ENCODE measurements at places on chromosomes 1 and 21.
A peak's percentile ranks its signal among the peaks of the same experiment; 100 is the strongest.

DNA sequence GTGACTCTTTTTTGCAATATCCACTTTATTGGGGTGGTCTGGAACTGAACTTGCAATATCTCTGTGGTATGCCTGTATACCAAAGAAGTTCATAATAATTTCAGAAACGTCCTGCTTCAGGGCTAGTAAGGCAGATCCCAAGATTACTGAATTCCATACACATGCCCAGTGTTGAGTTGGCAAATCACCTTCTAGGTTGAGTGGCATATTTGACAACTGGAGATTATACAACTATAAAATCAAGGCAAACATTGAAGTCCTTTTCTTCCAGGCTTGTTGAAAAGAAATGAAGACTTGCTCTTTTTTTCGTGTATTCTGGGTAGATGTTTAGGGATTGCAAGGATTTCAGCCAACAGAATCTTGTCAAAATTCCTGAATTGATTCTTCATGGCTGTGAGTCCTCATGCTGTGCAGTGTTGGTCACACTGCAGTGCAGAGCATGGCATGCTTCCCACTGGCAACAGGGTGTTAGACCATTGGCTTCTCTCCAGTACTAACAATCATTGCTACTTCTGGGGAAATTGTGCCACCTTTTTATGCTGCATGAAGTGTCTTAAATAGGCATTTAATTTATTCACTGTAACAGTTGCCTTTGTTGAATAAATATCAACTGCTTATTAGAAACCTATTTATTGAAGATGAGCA lies 367.1 kb upstream of the ADGRL4 start:
- no peak for DNase-seq

- DNase-seq: no peak
Observed at GRCh38 chr1:157624471-157624870, 26.6 kb upstream of the FCRL4 start.

DNA sequence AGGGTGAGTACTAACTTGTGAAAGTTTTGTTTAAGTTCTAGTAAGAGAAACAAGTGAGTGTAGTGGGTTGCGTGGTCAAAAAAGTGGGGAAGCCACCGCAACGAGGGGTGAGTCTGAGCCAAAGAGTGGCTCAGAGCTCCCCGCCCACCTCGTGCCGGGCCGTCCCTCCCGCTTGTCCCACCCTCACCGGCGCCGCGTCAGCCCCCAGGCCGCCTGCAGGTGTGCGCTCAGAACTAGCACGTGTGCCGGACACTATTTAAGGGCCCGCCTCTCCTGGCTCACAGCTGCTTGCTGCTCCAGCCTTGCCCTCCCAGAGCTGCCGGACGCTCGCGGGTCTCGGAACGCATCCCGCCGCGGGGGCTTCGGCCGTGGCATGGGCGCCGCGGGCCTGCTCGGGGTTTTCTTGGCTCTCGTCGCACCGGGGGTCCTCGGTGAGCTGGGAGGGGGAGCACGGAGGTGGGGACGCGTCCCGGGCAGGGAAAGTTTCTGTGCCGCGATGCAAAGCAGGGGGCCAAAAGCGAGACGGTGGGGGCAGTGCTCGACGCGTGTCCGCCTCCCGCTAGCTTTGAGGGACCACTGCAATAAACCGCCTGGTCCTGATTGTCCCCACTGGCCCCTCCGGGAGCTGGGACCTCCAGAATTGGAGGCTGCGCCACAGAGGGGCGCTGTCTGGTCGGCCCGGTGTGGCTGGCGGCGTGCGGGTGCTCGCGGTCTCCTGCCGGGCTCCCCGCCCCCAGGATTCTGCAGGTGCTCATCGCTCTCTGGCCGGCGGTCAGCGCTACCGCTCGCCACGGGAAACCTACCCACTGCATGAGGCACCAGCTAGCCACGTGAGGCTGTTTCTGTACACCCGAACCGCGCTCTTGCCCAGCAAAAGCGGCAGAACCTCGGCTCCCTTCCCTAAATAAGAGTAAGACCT lies at the start of gene CR2:
CR2 (plus strand) TSS at position 283 of the 919 bp plus-strand sequence; CDS start at position 374, 91 bp downstream.
- peak; percentile 25 for DNase-seq

- no peak for DNase-seq
Observed at GRCh38 chr1:93549811-93550210, 101.9 kb downstream of the FNBP1L start.

DNA sequence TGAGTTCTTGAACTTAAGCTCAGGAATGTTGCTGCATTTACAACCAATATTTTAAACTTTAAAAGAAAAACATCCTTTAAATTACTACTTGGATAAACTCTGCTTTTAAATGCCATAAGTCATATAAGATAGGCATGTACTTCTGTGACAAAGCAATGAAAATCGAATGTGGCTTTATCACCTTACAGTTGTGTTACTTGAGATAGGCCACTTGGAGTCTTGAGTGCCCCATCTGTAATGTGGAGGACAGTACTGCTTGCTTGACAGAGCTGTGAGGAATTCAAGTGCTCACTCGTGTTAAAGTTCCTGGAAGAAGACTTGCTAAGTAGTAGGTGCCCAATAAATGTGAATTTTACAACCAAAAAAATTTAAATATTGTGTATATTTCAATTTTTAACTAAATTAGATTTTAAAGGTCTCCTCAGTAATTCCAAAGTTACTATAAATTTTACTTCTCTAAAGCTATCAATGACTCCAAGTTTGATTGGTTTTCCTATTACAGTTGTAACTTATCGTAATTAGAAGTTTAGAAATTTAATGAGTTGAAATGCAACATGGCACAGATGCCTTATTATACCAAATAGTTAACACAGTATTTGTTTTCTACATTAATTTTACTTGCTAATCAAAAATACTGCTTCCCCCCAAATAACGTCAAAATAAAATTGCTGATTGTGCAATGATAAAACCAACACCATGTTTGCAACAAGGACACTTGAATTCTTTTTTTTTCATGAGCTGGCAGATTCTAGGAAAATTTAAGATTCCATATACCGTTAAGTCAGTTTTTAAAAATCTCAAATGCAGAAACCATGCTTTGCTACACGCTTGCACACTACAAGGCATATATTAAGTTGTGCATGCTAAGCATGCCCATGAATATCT lies 21.8 kb downstream of the PSMB2 start:
- DNase-seq: no peak

DNA sequence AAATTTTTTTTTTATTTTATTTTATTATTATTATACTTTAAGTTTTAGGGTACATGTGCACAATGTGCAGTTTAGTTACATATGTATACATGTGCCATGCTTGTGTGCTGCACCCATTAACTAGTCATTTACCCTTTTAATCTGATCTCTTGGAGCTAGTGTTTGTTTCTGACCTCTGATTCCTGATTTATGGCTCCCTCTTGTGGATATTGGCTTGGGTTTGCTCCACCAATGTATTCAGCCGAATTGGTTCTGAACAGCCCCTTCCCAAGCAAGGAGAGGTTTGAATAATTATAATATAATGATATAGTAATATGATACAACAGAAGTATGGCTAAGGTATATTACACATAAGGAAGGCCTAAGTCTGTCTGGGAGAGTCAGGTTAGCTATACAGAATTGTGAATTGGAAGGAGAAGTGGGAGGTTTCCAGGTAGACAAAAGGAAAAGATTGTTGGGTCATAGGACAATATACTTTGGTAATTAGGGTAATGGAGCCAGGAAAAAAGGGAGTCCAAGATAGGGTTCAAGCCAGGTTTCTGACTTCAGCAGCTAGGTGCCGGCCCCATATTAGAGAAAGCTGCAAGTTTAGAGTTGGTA lies 53.1 kb upstream of the HMCN1 start:
- peak; percentile 36 for DNase-seq

DNA sequence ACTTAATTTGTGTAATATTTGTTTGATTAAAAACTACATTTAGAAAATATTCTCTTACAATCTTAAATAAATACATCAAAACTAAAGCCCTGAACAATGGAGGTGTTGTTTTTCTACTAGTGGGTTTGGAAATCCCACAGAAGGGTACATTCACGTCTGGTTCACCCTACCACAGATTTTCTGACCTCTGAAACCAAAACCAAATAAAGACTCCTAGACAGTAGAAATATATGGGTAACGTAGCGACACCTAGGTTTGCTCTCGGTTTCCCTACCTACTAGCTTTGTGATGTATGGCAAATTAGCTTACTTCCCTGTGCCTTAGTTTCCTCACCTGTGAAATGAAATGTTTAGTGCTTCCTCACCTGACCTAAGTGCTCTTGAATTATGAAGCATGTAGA lies 312.6 kb downstream of the DPYD start:
- DNase-seq: no peak

GRCh38 chr1:204970937-204971336 lies 72.1 kb upstream of the CNTN2 start:
- DNase-seq: no peak

GRCh38 chr1:16015491-16015890 lies 2.4 kb downstream of the HSPB7 start:
- DNase-seq: no peak

DNA sequence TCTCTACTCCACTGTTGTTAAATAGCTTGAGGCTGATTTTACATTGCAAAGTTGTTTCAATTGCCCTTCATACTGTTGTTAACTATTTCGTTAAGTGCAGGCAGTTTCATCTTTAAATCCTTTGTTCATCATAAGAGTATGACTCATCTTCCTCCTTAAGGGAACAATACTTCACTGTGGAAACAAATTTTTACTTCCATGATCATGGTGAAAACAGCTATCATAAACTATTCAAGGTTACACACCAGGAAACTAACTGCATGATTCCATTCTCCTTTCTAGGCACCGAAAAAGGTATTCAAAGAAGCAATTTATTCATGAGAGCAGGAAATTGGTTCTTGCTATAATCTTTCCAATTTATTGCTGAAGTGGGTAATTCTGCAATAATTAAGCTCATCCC lies 593.2 kb downstream of the LRRIQ3 start:
- no peak for DNase-seq

DNA sequence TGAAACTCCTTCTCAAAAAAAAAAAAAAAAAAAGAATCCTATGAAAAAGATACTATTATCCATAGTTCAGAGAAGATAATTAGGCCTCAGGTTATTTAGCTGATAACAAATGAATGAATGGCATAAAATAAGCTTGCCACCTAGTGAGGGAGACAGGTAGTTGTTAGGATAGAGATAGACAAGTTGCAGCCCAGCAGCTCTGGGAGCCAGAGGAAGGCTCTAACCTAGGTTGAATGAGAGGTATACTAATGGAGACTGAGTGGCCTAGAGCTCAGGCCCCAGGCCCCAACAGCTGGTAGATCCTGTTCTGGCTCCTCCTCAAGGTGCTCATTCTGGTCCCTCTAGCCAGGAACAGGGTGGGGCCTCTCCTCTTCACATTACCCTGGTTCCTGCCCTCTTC lies 20.6 kb upstream of the RSPO1 start:
- DNase-seq: no peak

GRCh38 chr1:62423580-62424242 lies 13.1 kb upstream of the USP1 start:
- DNase-seq: no peak

- DNase-seq: no peak
Observed at GRCh38 chr1:154972517-154973343, 1.8 kb upstream of the CKS1B start.

GRCh38 chr1:35443768-35444518 lies 113.3 kb downstream of the KIAA0319L start:
- no peak for DNase-seq

- peak; percentile 43 for DNase-seq
Observed at GRCh38 chr21:43864313-43864961, 586 bp upstream of the AGPAT3 start.

DNA sequence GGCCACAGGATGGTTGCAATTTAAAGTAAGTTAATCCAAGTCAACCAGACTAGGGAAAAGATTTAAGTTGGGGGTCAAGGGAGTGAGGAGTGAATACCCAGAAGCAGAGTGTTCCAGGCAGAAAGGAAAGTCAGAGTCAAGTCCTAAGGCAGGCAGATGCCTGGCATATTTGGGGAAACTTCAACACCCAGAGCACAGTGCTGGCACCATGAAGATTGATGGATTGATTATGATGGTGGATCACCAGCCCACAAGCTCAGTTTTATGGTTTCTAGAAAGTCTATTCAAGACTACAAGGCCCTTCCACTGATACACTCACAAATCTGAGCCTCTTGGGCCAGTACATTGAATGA lies 100.1 kb upstream of the DUSP10 start:
- DNase-seq: no peak

DNA sequence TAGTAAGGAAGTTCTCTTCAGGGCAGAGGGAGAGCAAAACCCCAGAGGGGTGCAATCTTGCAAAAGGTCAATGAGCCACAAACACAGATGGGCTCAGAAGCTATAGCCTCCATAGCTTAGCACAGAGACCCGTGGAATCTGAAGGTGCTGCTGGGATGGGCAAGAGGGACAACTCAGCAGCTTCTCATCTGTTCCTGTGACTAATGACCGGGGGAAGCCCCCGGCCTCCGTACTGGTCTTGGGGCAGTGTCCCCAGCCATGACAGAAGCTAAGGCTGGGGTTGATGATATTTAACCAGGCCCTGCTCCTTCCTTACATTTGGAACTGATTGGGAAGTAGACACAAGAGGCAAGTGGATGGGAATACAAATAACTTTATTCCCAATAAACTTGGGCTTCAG lies 19.1 kb downstream of the EXOC8 start:
- DNase-seq: no peak

- no peak for DNase-seq
Observed at GRCh38 chr1:170209125-170209524, 63.4 kb downstream of the NTMT2 start.

DNA sequence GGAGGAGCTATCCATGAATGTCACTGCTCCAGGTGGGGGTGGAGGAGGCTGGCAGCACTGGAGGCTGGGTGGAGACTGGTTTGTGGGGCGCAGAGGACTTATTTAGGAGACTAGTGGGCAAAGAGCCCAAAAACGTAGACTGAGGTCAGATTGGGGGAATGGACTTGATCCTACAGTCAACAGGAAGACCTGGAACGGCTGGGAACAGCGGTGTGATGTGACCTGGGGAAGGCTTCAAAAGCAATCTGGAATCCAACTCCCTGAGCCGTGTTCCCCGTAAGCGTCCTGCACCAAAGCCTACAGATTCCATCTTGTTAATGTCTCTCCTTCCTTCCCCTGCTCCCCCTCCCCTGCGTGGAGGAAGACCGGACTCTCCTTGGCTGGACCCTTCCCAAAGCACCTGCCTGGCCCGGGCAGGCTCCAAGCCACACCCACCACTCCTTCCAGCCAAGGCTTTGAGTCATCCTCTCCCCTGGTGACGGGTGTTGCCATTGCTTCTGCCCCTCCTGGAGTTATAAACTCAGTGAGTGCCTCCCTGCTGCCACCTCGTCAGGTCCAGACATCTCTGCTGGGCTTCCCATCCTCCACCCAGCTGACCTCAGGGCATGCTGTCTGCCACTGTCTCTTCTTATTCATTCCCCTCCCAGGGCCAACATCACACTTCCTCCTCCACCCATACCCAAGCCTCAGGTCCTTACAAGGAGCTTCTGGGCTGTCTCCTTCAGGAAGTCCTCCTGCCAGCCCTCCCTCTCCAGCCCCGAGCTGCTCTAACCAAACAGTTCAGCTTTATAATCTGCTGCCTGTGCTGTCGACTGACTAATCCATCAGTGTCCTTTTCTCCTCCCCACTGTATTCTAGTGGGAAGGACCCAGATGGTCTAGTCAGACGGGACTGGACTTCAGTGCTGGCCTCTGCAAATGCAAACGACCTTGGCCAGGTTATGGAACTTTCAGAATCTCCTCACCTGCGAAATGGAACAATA lies 1.6 kb upstream of the CLSTN1 start:
- DNase-seq: peak; percentile 33

GRCh38 chr1:202275061-202275770 lies 66.5 kb downstream of the UBE2T start:
- no peak for DNase-seq
